ENCODE measurements at places on chromosomes 3 and 15.

- DNase-seq, result no peak
Observed at GRCh38 chr3:18791182-18791581, 357.1 kb upstream of the KCNH8 start.

- DNase-seq, result no peak
Observed at GRCh38 chr15:69056365-69056764, 41.9 kb downstream of the NOX5 start.

GRCh38 chr3:140505213-140505612 lies 172.7 kb upstream of the TRIM42 start:
- no peak for DNase-seq

DNA sequence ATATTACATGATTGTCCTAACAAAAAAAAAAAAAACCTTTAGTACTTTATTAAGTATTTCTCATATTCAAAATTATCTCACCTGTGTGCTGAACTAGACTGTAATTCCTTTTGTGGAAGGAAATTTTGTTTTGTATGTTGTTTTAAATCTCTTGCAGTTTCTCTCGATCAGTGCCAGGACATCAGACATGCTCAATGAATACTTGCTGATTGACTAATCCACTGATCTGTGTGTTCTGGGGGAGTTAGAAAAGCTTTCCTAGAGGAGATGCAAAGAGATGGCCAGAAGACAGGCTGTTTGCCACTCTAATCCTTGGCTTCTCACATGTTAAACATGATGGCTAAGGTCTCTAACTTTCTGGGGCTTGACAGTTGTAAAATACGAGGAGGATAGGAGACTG lies 233.3 kb upstream of the NR2E3 start:
- DNase-seq, result no peak

- no peak for DNase-seq
Observed at GRCh38 chr3:128471110-128471509, 4.4 kb upstream of the DNAJB8 start.

DNA sequence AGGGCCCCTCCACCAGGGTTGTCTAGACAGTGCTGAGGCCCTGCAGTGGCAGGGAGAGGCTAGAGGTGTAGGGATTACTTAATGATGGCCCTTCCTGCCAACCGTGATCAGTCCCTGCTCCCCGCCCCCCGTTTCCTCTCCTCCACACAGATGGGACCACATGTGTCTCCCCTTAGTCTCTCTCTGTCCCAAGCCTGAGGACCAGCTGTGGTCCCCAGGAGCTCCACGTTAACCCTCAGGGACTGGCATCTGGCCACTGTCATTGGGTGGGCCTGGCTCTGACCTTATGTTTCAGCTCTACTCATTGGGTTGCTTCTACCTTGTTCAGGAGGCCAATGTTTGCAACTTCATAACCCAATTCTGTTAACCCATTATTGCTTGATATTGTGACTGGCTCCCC lies 6.0 kb upstream of the ALPK3 start:
- no peak for DNase-seq

GRCh38 chr3:46909535-46910161 lies 32.1 kb downstream of the PTH1R start:
- peak; percentile 84 for DNase-seq

DNA sequence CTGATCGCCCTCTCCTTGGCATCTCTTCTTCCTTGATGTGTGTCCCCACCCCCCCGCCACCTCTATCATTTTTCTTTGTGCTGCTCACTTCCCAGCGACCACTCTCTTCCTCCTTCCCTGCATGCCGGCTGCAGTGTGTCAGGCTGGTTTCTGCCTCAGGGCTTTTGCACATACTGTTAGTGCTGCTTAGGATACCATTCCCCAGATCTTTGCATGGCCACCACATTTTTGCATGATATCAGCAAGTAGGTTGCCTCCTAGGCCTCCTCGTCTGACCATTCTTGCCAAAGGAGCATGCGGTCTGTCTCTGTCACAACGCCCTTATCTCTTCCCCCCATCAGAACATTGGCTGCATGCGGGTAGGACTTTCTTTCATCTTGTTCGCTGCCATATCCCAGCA lies 12.5 kb downstream of the FBLN2 start:
- DNase-seq, result no peak

GRCh38 chr15:64681424-64682024 lies 93.9 kb downstream of the RBPMS2 start:
- no peak for DNase-seq

DNA sequence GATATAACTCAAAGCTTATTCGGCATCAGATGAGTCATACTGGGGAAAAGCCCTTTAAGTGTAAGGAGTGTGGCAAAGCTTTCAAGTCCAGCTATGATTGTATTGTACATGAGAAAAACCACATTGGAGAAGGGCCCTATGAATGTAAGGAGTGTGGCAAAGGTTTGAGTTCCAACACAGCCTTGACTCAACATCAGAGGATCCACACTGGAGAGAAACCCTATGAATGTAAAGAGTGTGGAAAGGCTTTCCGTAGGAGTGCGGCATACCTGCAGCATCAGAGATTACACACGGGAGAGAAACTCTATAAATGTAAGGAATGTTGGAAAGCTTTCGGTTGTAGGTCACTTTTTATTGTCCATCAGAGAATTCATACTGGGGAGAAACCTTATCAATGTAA lies 7.5 kb downstream of the ZNF621 start:
- DNase-seq, result no peak

DNA sequence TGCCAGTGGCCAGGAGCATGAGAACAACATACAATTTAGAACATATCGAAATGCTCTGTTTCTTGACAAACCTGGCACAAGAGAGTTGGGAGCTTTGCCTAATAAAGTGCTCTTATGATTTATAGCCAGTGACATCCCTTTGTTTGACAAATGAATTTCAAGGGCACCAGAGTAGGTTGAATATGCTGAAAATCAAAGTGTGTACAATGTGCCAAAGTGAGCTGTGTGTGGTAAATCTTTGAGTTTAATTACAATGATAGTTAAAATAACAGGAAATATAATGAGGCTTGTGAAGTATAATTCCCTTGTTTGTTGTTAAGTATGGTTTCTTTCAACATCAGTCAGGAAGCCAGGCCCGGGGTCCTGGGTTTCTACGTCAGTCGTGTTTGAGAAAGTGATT lies 211.9 kb downstream of the EBLN2 start:
- no peak for DNase-seq

GRCh38 chr3:159806412-159806811 lies 182.2 kb upstream of the IL12A start:
- DNase-seq, result no peak

DNA sequence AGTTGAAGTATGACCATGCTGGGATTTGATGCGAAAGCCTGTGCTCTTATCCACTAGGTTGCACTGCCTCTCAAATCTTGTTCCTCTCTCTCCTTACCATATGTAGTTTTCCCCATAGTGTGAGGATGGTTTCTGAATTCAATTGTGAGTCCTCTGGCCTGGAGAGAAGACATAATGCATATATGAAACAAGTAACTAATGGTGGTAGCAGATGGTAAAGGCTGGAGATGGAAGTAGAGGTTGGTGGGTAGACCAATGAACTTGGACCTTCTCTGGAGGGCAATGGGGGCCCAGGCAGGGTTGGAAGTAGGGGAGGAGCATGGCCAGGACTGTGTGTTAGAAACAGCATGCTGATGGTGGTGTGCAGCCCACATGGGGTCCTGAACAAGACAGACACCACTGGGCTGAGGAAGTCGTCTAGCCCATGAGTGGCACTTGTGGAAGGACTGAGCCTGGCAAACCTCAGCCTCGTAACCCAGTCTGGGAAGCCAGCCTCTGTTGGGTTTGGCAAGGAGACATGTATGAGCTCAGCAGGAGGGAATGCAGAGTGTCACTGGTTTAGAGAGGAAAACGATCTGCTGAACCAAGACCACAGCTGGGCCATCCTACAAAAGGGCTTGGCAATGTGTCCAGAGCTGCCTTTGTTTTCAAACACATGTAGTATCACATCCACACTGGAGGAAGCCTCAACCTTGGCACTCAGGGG lies 18.5 kb upstream of the LMCD1 start:
- DNase-seq, result no peak

GRCh38 chr3:18370672-18371071 lies 54.5 kb downstream of the SATB1 start:
- DNase-seq, result no peak

DNA sequence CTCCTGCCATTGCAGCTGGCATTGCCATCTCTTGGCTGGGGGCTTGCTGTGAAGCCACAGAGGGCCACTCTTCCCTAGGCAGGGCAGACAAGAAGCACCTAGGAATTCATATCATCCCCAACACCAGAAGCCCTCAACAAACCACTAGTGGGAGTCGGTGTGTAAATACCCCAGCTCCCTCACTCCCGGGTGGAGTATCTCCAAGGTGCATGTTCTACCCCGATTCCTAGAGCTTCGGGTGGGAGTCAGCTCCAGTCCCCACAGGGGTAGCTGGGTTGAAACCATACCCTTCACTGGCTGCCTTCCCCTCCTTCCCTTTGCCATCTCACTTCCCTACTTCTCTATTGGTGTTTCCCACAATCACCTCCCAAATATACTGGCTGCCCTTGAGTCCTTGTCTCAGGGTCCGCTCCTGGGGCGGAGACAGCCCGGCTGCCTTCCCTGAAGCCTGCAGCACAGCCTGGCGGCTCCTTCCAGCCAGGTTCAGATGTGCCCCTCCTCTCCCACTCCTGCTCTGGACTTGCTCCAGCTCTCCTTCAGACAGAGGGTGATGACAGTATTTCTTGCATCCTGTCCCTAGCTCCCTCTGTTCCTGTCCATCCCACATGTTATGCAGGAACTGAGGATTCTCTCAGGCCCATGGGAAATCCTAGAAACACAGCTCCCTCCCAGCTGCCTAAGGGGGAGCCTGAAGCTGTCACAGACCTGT lies 33.3 kb downstream of the FAM3D start:
- DNase-seq, result no peak

- peak; percentile 71 for DNase-seq
Observed at GRCh38 chr3:152071924-152072323, 196.8 kb upstream of the MBNL1 start.

GRCh38 chr3:57952208-57952631 lies 56.0 kb upstream of the FLNB start:
- no peak for DNase-seq

- DNase-seq, result no peak
Observed at GRCh38 chr3:72418244-72418643, 430.0 kb downstream of the SHQ1 start.

GRCh38 chr3:194312743-194313281 lies 38.3 kb downstream of the CPN2 start:
- DNase-seq, result peak; percentile 67

- DNase-seq, result no peak
Observed at GRCh38 chr3:42493126-42493797, 9.2 kb upstream of the VIPR1 start.

- no peak for DNase-seq
Observed at GRCh38 chr15:42919308-42919707, 1.3 kb downstream of the TTBK2 start.

DNA sequence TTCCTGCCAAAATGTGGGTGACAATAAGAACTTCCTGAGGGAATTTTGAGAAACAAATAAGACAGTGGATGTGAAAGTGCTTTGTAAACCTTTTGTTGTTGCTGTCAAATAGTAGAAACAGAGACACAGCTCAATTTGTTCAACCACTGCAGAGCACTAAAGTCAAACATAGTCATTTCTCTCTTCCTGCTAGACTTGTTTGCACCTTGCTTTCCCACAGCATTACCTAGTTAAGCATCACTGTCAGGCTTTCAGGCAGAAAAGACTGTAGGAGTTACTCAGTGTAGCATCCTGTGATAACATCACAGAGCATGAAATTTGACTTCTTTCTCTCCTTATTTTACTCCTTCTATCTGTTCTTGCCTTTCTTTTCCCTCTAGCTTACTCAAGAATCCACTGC lies 27.1 kb downstream of the SLC12A1 start:
- DNase-seq, result no peak

- DNase-seq, result no peak
Observed at GRCh38 chr3:150033721-150034120, 63.0 kb upstream of the PFN2 start.

DNA sequence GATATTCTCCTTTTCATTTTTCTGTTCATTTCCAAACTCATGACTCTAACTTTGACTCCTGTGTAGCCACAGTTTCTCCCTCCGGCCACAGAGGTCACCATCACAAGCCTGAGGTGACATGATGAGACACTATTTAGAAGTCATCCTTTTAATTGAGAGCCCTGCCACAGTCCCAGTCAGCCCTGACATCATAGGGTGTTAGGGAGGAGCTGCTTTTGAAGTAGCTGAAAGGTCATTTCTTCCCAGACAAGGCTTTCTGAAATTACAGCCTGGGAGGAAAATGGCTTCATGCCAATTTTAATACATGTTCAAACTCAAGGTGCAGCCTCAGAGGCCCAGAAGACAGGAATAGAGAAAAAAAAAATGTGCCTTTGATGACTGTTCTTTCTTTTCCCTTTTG lies 532.8 kb upstream of the TGFBR2 start:
- no peak for DNase-seq

DNA sequence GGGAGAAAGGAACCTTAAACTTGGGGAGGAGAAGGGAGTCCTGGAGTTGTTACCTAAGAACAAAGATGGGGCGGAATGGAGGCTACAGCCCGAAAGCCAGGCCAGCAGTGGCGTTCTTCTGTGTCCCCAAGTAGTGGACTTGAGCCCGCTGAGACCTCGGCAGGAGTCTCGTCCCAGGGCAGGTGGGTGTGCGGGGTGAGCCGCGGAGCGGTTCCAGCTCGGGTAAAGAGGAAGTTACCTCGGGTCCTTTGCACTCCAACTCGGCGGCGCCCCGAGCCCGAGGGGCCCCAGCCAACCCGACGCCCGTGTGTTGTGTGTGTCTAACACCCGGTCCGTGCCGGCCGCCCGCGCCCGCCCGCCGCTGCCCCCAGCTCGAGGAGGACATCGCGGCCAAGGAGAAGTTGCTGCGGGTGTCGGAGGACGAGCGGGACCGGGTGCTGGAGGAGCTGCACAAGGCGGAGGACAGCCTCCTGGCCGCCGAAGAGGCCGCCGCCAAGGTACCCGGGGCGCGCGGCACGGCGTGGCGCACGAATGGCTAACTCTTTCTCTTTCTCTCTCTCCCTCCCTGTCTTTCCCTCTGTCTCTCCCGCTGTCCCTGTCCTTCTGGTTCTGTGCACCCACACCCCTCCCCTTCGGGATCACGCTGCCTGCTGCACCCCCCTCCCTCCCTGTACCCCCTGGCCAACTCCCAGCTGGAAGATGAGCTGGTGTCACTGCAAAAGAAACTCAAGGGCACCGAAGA lies 959 bp downstream of the TPM1 start:
- DNase-seq, result peak; percentile 73

- peak; percentile 7 for DNase-seq
Observed at GRCh38 chr3:15861163-15861562, 63.4 kb upstream of the ANKRD28 start.

GRCh38 chr3:144556392-144556791 lies 584.8 kb downstream of the DIPK2A start:
- no peak for DNase-seq

GRCh38 chr3:17592956-17593355 lies 149.5 kb downstream of the TBC1D5 start:
- DNase-seq, result no peak

- no peak for DNase-seq
Observed at GRCh38 chr3:194757647-194758061, 72.0 kb downstream of the FAM43A start.

- DNase-seq, result no peak
Observed at GRCh38 chr3:153746211-153746610, 375.0 kb upstream of the ARHGEF26 start.

GRCh38 chr3:118984699-118985098 lies 49.9 kb downstream of the IGSF11 start:
- DNase-seq, result no peak

- no peak for DNase-seq
Observed at GRCh38 chr15:58486564-58486963, 54.8 kb downstream of the LIPC start.

GRCh38 chr15:41494190-41494921 lies 682 bp downstream of the ITPKA start:
- DNase-seq, result no peak

GRCh38 chr3:41710646-41711388 lies 251.1 kb downstream of the ULK4 start:
- no peak for DNase-seq

- no peak for DNase-seq
Observed at GRCh38 chr3:50604110-50604621, 7.4 kb downstream of the CISH start.
